Right lung (tissue), 10 donors: ENCODE measurements at places on chromosomes 2 and 18.

- no peak for DNase-seq
Observed at GRCh38 chr2:52314231-52314630, 1282.3 kb upstream of the NRXN1 start.

DNA sequence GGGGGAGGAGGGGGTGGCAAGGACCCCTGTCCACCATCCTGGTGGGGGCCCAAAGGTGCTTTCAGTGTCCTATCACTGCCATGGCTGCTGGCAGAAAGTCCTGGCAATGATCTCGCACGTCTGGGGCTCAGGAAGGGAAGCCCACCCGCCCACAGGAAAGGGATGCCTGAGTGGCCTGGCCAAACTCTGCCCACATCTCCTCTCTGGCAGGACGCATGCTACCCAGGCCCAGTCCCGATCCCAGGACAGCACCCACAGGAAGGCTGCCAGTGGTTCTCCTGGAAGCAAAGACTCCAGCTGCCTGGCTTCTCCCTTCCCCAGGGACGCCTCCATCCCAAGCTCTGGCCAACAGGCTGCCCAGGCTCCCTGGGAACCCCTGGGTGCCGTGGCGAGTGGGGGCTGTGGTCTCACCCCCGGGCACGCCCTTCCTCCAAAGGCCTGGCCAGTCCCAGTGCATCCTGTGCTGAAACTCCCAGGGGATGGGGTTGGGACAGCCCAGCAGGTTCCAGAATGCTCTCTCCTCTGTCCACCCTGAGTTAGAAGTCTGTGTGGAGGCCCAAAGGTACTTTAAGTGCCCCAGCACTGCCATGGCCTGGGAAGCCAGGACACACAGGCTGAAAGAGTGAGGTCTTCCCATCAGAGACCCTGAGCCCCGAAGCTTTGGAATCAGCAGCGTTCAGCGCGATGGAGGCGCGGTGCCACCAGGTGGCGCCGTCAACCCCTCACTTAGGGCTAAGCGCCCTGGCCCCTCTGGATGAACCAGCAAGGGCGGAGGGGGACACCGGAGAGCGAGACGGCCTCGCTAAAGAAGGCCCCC, 29.8 kb upstream of the TAF1B start:
- peak; percentile 66 for DNase-seq

DNA sequence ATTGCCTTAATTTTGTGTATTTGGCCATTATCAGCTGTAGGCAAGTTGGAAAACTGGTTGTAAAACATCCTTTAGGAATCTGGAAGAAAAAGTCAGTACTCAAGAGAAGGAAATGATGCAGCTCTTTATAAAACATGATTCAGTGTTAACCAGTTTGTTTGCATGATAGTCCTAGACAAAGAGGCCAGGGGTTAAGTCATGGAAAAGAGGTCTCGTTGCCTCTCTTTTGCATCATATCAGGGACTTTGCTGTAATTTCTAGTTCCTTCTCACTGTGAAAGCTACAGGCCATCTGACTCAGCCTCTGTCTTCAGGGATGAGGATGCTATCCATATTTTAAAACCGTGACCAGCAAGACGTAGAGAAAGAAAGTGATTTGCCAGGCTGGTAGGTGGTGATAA, 38.0 kb downstream of the NPAS2 start:
- DNase-seq, result no peak

GRCh38 chr2:218019411-218020060, 16.7 kb upstream of the TNS1 start:
- no peak for DNase-seq

DNA sequence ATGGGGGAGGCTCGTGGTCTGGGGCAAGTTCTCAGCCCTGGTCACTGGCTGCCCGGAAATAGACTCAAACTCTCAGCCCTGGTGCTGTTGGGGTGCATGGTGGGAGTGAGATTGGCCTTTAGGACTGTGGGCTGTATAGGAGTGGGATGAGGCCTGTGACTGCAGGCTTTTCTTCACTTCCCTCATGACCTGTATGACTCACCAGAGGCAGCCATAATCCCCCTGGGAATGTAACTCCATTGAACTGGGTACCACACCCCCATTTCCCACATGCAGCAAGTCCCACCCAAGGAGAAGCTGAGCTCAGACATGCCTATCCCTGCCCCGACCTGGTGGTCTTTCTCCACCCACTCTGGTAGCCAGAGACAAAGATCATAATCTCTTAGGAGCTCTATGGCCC, 177.7 kb upstream of the OSR1 start:
- DNase-seq, result no peak
